Stimulated activated CD4-positive, alpha-beta T cell treated with anti-CD3 and anti-CD28 coated beads, Interleukin-1b, Interleukin-23, amount 100 ng/mL, for 4 hours (primary cell): ENCODE measurements at places on chromosomes 6 and 20.

DNA sequence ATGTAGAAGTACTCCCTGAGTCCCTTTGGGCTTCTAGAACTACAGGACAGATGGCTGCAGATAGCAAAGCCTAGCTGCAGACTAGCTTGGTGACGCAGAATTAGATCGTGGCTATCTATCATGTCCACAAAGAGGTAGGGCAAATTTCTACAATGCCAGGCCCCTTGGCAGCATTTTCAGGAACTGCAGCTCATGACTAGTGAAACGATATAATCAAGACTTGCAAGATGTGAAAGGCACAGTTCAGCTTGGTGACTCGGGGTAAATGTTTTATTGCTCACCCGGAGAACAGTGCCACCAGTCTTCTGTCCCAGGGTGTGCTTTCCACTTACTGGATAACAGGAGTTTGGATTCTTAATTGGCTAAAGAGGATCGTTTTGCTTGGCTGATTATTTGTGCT lies 108.7 kb upstream of the LY86 start:
- DNase-seq, result no peak

- no peak for DNase-seq
Observed at GRCh38 chr6:113837170-113837569, 20.0 kb upstream of the MARCKS start.

- no peak for DNase-seq
Observed at GRCh38 chr6:166046226-166046625, 121.4 kb downstream of the TBXT start.

GRCh38 chr6:166032366-166033200 lies 135.1 kb downstream of the TBXT start:
- no peak for DNase-seq

- DNase-seq, result no peak
Observed at GRCh38 chr20:9755301-9755700, 83.6 kb downstream of the PAK5 start.

GRCh38 chr6:111602481-111603011 lies 3.1 kb downstream of the TRAF3IP2 start:
- DNase-seq, result no peak

DNA sequence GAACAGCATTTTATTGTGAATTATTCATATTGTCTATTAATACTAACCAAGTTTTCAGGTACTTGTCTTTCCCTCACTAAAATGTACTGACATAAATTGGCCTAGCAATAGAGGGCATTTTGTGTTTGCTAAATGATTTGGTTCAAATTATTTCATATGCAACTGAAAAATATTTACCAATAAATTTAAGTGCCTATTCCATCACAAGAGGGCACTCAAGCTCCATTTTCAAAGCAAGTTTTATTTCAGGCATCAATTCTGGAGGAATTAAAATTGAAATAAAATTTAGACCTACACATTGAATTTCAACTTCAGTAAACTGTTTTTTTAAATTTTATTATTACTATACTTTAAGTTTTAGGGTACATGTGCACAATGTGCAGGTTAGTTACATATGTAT lies 114.3 kb upstream of the SYNCRIP start:
- DNase-seq, result no peak

- no peak for DNase-seq
Observed at GRCh38 chr20:24576447-24576846, 107.0 kb downstream of the SYNDIG1 start.

GRCh38 chr6:36720251-36721141 lies 22.9 kb downstream of the RAB44 start:
- no peak for DNase-seq

- DNase-seq, result no peak
Observed at GRCh38 chr6:56686429-56686828, 43.7 kb upstream of the DST start.

DNA sequence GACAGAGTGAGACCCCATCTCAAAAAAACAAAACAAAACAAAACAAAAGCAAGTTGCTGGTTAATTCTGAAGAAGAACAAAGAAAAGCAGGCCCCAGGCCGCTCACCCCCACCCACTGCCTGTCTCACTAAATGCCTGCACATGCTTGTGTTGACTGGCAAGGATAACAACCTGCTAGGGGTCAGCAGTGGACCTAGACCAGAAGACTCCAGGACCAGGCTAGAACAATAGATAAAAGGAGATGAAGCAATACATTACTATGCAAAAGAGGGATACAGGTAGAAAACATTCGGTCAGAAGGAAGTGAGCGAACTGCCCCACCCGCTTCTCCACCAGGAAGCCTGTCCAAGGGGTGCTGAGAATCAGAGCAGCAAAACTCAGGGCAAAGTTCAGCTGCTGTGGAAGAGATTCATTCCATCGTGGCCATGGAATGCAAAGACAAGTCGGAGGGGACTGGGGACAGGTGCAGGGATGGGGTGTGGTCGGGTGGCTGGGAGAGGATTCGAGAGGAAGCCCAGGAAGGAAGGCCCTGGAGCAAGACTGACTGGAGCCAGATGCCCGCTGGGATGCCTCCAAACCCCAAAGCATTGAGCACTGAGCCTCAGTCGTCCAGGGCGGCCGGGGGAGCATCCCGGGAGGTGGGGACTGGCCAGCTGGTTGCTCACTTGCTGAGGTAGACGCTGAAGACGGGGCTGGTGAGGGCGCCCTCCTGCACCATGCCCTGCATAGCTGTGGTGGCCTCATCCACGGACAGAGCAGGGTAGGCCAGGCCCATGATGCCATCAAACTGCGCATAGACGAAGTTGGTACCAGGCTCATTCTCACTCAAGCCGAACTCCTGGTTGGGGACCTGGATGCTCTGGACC lies 5.3 kb downstream of the PGC start:
- no peak for DNase-seq

GRCh38 chr20:41379551-41379950 lies 12.9 kb upstream of the EMILIN3 start:
- no peak for DNase-seq

GRCh38 chr6:87905101-87905641 lies 142.5 kb upstream of the SPACA1 start:
- DNase-seq, result no peak

- DNase-seq, result no peak
Observed at GRCh38 chr6:50840811-50841192, 22.1 kb downstream of the TFAP2B start.

GRCh38 chr20:50857348-50857747 lies 62.5 kb downstream of the BCAS4 start:
- DNase-seq, result no peak

- no peak for DNase-seq
Observed at GRCh38 chr6:110255211-110255750, 75.1 kb downstream of the CDC40 start.

DNA sequence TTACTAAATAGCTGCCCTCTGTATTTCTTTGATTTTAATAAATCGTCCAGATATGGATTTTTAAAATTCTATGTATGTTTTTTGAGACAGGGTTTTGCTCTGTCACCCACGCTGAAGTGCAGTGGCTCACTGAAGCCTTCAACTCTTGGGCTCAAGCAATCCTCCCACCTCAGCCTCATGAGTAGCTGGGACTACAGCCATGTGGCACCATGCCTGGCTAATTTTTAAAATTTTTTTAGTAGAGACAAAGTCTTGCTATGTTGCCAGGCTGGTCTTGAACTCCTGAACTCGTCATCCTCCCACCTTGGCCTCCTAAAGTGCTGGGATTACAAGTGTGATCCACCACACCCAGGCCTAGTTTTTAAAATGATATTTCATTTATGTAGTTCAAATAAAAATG lies 47.4 kb upstream of the DDR1 start:
- no peak for DNase-seq

DNA sequence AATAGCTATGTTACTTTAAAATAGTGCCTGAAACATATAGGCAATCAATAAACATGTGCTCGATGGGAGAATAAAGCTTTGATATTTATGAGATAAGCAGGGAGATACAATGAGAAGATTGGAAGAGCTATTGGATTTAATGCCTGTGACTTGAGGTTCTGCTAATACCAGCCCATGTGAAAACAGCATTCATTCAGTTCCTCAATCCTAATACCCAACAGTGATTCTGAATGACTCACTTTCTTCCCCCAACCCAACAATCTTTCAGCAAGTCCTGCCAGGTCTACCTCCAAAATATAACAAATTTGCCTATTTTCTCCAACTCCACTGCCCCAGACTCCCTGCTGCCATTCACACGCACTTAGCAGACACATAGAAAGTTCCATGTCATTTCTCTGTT lies 26.6 kb upstream of the KLHL31 start:
- no peak for DNase-seq

DNA sequence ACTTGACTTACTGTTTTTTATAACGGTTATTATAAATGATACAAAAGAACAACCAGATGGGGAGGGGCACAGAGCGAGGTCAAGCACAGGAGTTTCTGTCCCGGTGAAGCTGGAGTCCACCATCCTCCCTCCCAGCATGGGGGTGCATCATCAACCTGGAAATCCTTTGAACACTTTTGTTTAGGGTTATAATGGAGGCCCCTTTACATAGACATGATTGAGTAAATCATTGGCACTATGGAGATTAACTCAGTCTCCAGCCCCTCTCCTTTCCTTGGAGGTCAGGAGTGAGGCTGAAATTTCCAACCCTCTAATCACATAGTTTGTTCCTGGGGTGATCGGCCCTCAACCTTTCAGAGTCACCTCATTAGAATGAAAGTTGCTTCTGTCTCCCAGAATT lies 71.8 kb upstream of the ANKEF1 start:
- DNase-seq, result no peak

DNA sequence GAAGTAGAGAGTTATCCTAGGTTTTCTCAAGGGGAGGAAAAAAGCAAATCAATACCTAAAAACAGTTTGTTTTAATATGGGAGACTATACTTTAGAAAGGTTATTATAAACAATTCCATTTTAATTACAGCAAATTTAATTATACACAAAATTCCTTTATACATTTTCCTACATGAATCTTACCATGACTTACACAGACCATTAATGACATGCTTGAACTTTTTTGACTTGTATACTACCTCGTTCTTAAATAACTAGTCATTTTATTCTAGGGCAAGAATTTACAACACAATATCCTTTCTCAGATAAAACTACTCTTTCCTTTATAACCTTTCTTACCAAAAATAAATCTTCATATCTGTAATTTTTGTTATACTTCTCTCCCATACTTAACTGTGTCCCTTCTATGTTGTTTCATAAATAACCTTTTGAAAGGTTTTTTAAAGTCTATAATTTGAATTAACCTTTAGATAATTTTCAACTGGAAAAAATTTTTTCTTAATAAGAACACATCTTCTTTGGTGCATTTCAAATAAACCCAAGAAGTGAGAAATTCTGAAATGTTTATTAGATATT lies 729.4 kb downstream of the TENT5A start:
- no peak for DNase-seq

DNA sequence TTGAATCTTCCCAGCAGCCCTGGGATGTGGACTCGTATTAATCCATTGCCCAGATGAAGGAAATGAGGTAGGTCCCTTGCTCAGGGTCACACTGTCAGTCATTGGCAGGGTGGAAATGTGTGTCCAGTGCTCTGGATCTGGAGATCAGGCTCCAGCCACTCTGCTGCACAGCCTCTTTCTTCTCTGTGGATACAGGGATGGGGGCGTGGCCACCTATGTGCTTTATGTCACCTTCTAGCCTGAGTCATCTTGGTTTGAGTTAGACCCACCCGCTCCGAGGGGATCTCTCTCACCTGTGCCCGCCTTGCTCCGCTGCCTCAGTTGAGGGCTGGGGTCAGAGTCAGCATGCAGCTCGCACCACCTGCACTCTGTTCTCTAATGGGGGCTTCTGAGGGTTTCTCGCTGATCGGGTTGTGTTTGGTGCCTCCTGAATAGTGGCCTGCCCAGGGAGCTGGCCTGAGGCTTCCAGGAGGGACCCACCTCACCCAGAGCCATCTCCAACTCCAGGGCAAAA lies 80.0 kb downstream of the TCP11 start:
- no peak for DNase-seq
